ENCODE measurements at places on chromosomes 11 and 22.

GRCh38 chr22:29765905-29766631, 739 bp downstream of the ZMAT5 start:
- DNase-seq = no peak

GRCh38 chr11:109784536-109784935, 308.7 kb upstream of the ZC3H12C start:
- no peak for DNase-seq

DNA sequence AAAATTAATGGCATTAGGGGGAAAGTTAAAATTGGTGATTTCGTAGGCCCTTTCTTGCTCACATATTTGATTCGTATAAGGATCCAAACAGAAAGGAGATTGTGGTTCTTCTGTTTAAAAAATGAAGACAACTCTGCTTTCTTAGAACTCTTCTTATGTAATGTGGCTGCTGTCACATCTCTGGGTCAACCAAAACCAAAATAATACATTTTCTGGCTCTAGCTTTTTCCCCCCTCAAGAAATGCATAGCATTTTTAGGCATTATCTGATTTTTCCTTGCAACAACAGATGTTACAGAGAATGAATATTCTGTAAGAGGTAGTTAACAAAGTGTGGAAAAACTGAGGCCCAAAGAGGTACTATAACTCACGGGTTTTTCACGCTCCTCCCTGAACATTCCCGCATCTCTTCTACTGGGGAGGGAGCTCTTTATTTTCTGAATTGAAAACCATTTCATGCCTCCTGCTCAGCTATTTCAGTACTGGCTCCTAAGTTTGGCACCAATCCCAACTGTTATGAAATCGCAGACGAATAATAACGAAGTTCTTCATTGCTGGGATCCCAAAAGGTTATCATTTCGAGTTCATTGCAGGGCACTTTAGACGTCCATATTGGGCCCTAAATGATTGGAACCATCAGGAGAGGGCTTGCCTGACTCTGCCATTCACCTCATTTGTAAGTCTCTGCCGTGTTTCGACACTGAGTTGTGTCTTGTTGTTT, 17.1 kb downstream of the GRAP2 start:
- DNase-seq = no peak

- DNase-seq = peak; percentile 58
Observed at GRCh38 chr11:34915136-34916014, 804 bp downstream of the APIP start.

DNA sequence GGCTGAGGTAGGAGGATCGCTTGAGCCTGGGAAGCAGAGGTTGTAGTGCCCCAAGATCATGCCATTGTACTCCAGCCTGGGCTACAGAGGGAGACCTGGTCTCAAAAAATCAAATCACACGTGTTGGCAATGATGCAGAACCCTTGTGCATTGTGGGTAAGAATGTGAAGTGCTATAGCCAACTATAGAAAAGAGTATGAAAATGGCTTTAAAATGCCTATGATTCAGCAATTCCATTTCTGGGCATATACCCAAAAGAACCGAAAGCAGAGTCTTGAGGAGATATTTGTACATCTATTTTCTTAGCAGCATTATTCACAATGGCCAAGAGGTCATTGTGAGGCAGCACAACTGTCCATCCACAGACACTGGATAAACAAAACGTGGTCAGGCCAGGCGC, 2.6 kb upstream of the FADS3 start:
- DNase-seq = no peak

- no peak for DNase-seq
Observed at GRCh38 chr11:88307749-88308425, 29.6 kb downstream of the CTSC start.

GRCh38 chr11:47725442-47726117, 10.4 kb upstream of the AGBL2 start:
- DNase-seq = no peak

DNA sequence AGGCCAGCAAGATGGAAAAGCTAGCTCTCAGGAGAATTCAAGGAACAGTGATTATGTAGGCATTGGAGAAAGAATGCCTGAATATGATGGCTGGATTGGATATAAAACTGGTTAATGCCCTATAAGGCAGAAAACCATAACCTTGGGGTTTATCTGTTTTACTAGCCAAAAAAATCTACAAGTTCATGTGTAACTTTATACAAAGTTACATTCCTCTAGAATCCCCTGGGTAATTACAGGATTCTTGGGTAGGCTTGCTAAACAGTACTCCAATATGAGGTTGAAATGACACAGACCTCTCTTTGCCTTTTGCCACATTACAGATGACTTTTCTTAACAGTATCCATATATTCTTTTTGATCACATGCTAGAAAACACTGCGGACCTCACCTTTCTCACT, 26.0 kb downstream of the TSPAN18 start:
- no peak for DNase-seq

GRCh38 chr11:7555052-7555699, 41.4 kb downstream of the PPFIBP2 start:
- no peak for DNase-seq

DNA sequence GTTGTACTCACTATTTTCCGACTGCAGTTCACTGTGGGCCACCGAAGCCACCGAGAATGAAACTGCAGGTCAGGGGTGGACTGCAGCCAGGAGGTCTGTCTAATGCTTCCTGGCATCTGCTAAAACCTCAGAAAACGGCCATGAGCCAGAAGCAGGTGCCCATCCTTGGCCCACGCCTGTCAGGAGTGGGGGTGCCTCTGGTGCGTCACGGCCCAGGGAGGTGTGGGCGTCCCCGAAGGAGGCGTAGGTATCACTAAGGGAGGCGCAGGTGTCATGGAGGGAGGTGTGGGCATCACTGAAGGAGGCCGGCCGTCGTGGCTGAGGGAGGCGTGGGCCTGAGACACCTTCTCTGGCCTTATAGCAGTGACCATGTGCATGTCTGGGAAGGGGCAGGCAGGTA, 456.2 kb downstream of the TBC1D22A start:
- no peak for DNase-seq

GRCh38 chr11:45285930-45286632, at the start of gene SYT13:
SYT13 (minus strand) TSS chr11:45286341; CDS start chr11:45286207, 134 bp downstream.
- peak; percentile 96 for DNase-seq

GRCh38 chr11:94815705-94816344, 47.7 kb downstream of the AMOTL1 start:
- DNase-seq = no peak

GRCh38 chr22:19827341-19828034, 27.2 kb downstream of the GNB1L start:
- no peak for DNase-seq

GRCh38 chr11:46451759-46452158, 60.2 kb upstream of the CHRM4 start:
- no peak for DNase-seq

- no peak for DNase-seq
Observed at GRCh38 chr22:24474649-24475255, 20.4 kb upstream of the UPB1 start.

- DNase-seq = no peak
Observed at GRCh38 chr11:3710485-3711259, 39.5 kb upstream of the CHRNA10 start.

GRCh38 chr11:10305262-10305963, 540 bp downstream of the ADM start:
- DNase-seq = peak; percentile 48

- DNase-seq = no peak
Observed at GRCh38 chr22:23518376-23519187, 61.5 kb downstream of the IGLL1 start.

- no peak for DNase-seq
Observed at GRCh38 chr11:103948187-103948763, 88.2 kb upstream of the DDI1 start.

- DNase-seq = no peak
Observed at GRCh38 chr11:63951779-63952536, 13.2 kb downstream of the NAA40 start.

DNA sequence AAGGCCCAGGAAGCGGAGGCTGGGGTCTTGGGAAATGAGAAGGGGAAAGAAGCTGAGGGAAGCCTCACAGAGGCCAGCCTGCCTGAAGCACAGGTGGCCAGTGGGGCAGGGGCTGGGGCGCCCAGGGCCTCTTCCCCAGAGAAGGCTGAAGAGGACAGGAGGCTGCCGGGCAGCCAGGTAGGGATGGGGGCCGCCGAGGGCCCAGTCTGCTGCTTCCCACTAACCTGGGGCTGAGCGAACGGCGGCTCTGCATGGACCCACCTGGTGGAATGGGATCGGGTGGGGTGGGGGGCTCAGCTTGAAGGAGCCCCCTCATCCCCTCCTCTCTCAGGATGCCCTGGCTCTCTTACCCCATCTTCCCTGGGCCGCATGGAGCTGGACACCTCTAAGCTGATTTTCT, 7.7 kb downstream of the EHBP1L1 start:
- no peak for DNase-seq

GRCh38 chr11:76119779-76120178, 86.5 kb downstream of the WNT11 start:
- no peak for DNase-seq

DNA sequence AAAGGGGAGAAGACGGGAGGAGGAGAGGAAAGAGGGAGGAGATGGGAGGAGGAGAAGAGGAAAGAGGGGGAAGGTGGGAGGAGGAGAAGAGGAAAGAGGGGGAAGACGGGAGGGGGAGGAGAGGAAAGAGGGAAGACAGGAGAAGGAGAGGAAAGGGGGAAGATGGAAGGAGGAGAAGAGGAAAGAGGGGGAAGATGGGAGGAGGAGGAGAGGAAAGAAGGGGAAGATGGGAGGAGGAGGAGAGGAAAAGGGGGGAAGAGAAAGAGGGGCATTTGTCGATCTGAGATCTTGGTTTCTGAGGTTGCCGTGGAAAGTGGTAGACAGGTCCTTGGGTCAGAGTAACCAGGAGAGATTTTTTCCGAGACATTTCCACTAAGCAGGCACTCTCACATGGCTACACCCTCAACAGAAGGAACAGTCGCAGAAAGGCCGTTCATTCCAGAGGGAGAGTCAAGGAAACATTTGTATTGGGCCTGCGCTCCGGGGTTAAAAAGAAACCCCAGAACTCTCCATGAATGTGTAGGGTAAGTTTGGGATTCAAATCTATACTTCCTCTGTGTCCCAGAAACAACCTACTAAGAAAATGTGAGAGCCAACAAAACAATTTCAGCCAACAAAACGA, 39.8 kb upstream of the CARS1 start:
- no peak for DNase-seq

DNA sequence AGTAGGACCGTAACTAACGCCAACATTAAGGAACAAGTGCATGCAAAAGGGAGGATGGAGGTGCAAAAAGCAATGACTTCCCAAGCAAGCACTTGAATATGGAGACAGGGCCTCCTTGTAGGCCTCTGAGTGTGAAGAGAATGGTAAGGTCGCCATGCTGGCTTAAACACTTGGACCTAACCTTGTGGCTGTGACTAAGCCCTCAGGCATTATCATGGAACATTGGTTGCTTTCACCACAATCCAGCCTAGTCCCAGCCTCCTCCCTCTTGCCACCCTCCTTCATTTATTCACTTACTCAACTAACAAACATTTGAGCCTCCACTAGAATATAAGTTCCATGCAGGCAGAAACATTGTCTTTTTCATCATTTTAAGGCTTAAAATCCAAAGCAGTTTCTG, 11.9 kb upstream of the SYTL2 start:
- no peak for DNase-seq

DNA sequence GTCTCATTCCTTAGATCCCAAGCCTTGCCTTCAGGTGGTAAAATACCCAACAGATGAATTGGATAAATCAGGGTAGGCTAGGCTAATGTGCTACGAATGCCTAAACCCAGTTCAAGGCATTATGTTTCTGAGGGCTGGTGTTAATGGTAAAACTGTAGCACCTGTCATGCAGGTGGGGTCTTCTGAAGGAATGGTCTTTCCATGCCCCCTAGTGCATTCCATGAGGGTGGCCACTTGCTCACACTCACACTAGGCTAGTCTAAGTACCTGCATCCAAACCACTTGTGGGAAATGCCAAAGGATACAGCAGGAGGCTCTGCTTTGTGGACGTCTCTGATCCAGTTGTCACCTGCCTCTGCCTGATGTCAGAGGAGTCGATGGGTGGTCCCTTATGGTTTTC, 24.2 kb upstream of the UCP3 start:
- no peak for DNase-seq

GRCh38 chr22:26922806-26923205, 265.4 kb downstream of the MIAT start:
- DNase-seq = no peak

GRCh38 chr22:36299911-36300310, 47.0 kb downstream of the APOL1 start:
- no peak for DNase-seq

DNA sequence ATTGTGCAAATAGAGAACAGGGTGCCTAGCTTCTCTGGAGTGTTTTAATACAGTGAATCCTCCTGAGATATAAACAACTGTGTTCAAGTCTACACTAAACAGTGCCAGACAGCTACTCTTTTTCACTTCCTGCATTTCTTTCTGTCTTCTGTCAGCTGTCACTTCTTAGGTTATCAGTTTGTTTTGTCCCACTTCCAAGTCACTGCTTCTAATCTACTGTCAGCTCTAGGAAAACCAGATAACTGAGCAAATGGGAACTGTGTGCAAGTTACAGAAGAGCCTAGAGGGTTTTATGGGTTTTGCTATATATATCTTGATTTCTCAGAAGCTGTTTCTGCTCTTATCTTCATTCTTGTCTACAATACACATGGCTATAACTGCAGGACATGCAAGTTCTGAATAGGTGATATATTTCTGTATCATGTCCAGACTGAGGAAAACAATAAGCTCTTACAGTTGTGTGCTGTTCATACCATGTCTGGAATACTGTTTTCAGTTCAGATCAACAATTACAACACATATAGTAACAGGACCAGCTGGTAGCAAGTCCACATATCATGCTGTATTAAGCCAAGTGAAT, 5.8 kb downstream of the PITPNB start:
- DNase-seq = no peak

DNA sequence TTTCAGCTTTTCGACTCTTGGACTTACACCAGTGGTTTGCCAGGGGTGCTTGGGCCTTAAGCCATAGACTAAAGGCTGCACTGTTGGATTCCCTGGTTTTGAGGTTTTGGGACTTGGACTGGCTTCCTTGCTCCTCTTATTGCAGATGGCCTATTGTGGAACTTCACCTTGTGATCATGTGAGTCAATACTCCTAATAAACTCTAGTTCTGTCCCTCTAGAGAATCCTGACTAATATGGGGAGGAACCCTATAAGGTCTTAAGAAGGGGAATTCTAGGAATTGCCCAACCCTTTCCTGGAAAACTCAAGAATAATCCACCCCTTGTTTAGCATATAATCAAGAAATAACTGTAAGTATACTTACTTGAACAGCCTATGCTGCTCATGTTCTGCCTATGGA, 491.8 kb downstream of the TMEM135 start:
- DNase-seq = no peak

- DNase-seq = no peak
Observed at GRCh38 chr11:126114486-126115126, 51.9 kb upstream of the CDON start.

GRCh38 chr22:46467006-46467405, 70.4 kb downstream of the CELSR1 start:
- no peak for DNase-seq

GRCh38 chr22:37571258-37571991, 8.5 kb downstream of the LGALS2 start:
- no peak for DNase-seq

DNA sequence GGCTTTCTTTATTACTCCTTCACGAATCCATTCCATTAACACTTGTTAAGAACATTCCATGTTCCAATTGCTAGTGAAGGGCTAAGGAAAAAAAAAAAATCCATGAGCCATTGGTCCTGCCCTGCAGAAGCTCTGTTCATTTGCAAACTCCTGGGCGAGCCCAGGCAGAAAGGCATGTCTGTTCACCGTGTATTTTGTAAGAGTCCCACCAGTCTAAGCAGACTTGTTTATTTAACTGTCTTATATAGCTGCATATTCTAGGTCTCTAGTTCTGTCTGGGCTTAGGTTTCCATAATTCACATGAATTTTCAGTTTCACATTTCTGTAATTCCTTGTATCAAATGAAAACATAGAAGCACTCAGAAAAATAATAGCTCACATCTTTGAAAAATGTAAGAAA, 97.4 kb upstream of the POU2AF2 start:
- no peak for DNase-seq

Data from spinal cord (tissue), 10 donors.